ENCODE measurements at places on chromosomes 3 and 15.

DNA sequence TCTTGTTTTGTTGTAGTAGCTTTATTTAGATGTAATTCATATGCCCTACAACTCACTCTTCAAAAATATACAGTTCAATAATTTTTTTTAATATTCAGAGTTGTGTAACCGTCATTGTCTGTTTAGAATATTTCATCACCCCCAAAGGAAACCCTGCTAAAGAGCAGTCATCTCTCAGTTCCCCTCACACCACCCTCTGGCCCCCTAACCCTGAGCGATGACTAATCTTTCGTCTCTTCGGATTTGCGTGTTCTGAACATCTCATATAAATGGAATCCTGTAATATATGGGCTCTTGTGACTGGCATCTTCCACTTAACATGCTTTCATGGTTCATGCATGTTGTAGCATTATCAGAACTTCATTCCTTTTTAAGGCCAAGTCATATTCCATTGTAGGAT lies 183.8 kb downstream of the ATG7 start:
- DNase-seq, result no peak

GRCh38 chr3:29164825-29165224 lies 116.0 kb upstream of the RBMS3 start:
- DNase-seq, result no peak

GRCh38 chr3:32822609-32823498 lies 5.1 kb downstream of the TRIM71 start:
- DNase-seq, result no peak

- DNase-seq, result no peak
Observed at GRCh38 chr3:135268941-135269532, 474.0 kb downstream of the EPHB1 start.

DNA sequence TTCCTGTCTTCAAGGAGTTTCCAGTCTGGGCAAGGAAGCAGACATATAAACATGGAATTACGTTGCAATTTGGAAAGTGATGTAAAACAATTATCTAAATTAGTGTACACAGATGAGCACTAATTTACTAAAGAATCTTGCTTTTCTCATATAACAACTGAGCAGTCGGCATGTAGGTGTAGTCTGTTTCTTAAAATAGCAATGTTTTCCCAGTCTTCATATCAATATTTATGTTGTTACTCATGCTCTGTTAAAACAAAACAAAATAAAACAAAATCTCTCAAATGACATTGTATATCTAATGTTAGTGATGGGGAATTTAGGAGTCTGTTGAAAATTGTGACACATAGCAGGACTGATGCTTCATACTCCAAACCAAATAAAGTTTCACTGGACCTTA lies 75.6 kb downstream of the SAMMSON start:
- no peak for DNase-seq

DNA sequence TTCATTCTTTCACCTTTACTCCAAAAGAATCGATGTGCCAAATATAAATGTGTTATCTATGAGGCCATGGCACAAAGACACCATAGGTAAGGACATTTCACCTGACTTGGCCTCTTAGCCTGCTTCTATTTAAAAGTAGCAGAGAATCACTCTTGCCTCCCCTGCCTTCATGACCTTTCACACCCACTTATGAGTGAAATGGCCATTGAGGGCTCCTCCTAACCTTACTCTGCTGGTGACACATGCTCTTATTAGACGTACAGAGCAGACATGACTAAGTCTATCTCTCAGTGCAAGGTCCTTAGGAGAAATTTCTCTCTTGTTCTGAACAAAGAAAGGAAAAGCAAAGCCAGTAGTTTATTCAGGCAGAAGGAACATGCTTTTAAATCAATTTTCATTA lies 150.7 kb downstream of the LRTM1 start:
- no peak for DNase-seq

DNA sequence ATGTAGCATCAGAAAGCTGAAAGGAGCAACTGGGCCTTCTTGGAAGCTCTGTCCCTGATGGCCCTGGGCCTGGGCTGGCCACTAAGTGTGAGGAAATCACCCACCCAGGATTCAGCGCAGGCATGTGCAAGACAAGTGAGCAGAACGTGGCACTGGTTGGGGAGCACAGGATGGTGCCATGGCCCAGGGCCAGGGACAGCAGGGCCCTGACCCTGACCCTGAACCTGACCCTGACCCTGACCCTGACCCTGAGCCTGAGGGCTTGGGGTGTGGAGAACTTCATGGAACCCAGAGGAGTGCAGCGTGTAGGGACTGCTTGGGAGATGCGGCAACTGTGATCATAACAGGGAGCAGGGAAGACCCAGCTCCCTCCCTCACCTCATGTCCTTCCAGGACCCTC lies 5.9 kb upstream of the ALDH1L1 start:
- DNase-seq, result no peak

- DNase-seq, result no peak
Observed at GRCh38 chr15:80560601-80561400, 134.3 kb upstream of the ABHD17C start.

DNA sequence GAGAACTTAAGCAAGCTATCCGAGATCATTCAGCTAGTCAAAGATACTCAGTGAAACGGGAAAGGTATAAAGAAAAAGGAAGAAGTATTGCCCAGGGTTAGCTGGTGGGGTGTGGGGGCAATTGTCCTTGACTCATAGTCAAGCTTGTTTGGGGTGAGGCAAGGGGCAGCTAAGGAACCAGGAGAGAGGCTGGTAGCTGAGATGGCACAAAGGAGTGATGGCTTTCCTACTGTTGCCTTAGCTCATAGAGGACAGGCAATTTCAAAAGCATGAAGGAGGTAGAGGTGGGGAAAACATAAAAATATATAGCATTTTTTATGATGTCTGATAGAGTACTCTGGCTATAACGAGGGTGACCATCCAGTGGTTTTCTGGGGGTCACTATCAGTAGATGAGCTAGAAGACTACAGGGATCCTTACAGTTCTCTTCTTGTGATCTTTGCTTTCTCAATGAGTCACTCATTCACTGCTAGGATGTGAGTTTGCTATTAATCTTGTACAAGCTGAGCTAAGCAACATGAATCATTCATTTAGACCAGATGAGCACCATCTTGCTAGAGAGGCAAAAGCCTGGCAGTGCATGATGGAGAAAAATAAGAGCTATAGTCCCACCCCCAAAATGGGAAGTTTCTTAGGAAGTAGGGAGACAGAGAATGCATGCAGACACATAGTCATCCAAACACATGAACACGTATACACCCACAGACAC lies 207.1 kb upstream of the PFN2 start:
- DNase-seq, result no peak

DNA sequence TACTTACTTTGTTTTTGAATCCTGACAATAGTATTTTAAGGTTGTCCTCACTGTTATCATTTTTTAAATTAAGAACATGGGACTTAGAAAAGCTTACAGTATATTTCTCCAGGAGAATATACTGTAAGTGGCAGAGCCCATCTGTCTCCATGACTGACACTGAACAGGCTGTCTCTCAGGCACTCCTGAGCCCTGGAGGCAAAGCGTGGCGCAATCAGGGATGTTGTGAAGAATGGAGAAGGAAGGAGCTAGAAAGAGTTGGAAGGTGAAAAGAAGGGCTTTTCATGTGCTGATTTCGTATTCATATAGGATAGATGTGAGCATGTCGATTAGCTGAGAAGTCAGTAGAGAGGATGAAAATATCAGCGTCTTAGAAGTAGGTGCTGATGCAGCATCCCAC lies 41.5 kb downstream of the FGF12 start:
- no peak for DNase-seq

Measured in stimulated activated CD8-positive, alpha-beta memory T cell treated with anti-CD3 and anti-CD28 coated beads, Interleukin-7, amount 100 ng/mL, for 1 hour (primary cell).